ENCODE measurements at places on chromosomes 11 and 22. TPM values are rescaled to one million over a fixed set of nuclear protein-coding genes. Genes with fewer than 3 reads are reported as not detected.
A peak's percentile ranks its signal among the peaks of the same experiment; 100 is the strongest.

The FAM76B gene
- 14.5 TPM for total RNA-seq

The ZW10 gene
- 11.8 TPM for total RNA-seq

The CYP2D6 gene
- 3.9 TPM for total RNA-seq

DNA sequence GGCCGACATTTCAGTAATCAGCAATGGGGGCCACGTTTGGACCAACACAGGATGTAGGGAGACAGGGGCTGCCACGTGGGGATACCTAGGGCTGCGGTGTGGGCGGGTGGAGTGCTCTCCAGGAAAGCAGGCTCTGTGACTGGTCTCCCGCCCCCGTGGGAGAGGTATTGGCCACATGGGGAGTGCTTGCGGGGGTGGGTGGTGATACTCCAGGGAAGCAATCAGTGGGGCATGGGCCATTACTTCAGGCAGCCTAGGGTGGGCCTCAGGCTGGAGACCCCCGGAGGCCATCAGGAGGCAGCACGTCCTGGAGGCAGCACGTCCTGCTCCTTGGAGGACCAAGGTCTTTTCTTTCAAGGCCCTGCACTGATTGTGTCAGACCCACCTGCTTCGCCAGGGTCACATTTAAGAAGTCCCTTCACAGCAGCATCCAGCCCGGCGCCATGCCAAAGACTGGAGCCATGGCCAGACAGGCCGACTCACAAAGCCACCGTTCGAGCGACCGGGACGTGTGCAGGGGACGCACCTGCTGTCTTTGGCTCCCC is 3.0 kb upstream of the MUC2 start:
- DNase-seq = no peak

GRCh38 chr11:127226949-127227348 is 226.4 kb upstream of the KIRREL3 start:
- no peak for DNase-seq

DNA sequence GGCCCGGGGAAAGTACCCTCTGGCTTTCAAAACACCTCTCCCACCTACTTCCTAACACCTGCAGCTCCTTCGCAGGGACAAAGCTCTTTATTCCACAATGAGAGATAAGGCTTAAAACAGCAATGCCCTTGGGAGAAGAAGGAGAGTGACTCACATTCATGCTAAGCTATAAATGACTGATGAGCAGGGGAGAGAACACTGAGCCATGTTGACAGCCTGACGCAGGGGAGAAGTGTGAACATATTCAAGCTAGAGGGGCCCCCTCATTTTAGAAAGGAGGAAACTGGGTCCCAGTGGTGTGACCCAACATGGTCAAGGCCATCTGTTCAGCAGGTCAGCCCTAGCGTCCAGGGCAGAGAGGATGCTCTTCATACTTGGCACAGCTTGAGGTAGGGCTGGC is 171.8 kb downstream of the DSCAML1 start:
- no peak for DNase-seq

GRCh38 chr22:21657020-21657359 is 8.8 kb upstream of the PPIL2 start:
- no peak for DNase-seq

- DNase-seq = no peak
Measured at GRCh38 chr11:61752117-61752924, at the start of gene MYRF. Gene MYRF, plus strand, starts transcription at chr11:61752636. Its CDS starts 109 bp downstream, at chr11:61752745.

DNA sequence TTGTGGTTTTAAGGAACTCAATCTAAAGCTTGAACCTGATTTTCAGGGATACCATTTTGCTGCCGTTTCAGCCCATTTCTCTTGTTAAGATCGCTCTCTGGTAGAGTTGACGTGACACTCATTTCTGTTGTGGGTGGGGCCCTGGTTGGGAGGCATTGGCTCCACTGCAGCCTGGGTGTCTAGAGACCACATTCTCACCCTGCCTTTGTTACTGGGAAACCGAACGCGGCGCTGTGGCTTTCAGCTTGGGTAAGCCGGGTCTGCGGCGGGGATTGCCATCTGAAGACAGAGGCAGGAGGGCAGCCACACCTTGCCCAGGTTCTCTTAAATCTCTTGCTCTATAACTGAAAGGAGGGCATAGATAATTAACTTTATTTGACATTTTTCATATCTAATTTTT is 3.2 kb downstream of the EHF start:
- peak; percentile 81 for DNase-seq

GRCh38 chr22:21108379-21109115 is 62.8 kb downstream of the LRRC74B start:
- DNase-seq = no peak

DNA sequence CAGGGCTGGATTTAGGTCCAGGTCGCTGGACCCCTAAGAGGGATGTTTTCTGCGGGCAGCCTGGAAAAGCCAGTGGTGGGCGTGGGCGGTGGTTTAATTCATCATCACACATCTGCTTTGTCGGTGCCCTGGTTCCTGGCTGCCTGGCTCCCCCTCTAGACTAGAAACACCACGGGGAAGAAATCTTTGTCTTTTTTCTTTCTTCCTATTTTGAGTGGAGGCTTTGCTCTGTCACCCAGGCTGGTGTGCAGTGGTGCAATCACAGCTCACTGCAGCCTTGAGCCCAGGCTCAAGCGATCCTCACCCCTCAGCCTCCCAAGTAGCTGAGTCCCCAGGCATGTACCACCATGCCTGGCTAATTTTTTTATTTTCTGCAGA is 86.6 kb upstream of the LINC01488 start:
- DNase-seq = no peak

- DNase-seq = no peak
Measured at GRCh38 chr11:1055109-1055703, 18.7 kb upstream of the MUC6 start.

- no peak for DNase-seq
Measured at GRCh38 chr22:30733181-30733631, 38.5 kb downstream of the OSBP2 start.

DNA sequence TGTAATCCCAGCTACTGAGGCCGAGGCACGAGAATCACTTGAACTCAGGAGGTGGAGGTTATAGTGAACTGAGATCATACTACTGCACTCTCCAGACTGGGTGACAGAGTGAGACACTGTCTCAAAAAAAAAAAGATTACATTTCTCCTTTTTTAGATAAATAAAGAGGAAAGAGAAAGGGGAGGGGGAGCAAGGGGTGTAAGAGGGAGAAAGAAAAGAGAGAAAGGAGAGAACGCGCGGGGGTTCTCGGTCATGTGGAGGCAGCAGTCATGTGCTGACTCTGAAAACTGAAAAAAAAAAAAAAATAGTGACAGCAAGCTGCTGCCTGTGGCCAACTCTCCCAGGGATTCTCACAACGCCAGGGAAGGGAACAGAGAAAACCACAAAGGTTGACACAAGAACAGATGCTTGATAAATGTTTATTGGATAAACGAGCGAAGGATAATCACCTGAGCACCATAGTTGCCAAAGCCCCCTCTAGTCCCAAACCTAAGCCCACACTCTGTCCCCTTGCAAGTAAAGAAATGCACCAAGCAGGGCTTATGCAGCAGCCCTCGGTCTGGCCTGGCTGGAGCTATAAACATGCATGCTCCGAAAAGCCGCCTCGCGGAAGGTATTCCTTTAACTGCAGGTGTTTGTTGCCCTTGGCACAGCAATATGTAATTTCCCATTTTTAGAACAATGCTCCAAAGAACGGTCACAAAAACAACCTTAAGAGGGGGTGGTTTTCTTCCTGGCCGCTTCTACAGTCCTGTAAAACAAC is 14.5 kb downstream of the SCGB1A1 start:
- DNase-seq = peak; percentile 36

- DNase-seq = no peak
Measured at GRCh38 chr11:133930053-133930766, 26.6 kb downstream of the IGSF9B start.

DNA sequence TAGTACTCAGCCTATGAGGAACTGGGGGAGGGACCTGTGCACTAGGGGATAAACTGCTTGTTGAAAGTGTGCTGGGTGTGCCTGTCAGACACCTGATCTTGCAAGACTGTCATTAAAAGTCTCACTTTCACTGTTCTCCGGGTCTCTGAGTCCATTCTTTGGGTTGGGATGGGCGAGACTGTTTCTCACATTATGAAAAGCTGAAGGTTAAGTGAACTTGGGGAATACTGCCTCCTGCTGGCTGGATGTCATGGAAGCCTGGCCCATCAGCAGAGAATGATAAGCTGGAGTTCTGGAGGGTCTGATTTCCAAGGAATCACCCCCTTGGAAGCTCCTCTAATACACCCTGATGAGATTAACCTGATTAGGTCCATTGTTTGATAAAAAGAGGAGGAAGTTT is 9.0 kb upstream of the VPREB1 start:
- peak; percentile 41 for DNase-seq

GRCh38 chr11:65884716-65885092 is 3.6 kb downstream of the FIBP start:
- DNase-seq = peak; percentile 81

- DNase-seq = no peak
Measured at GRCh38 chr22:27382947-27383346, 418.6 kb downstream of the MN1 start.

- DNase-seq = peak; percentile 93
Measured at GRCh38 chr11:94525546-94526324, 13.5 kb downstream of the C11orf97 start.

DNA sequence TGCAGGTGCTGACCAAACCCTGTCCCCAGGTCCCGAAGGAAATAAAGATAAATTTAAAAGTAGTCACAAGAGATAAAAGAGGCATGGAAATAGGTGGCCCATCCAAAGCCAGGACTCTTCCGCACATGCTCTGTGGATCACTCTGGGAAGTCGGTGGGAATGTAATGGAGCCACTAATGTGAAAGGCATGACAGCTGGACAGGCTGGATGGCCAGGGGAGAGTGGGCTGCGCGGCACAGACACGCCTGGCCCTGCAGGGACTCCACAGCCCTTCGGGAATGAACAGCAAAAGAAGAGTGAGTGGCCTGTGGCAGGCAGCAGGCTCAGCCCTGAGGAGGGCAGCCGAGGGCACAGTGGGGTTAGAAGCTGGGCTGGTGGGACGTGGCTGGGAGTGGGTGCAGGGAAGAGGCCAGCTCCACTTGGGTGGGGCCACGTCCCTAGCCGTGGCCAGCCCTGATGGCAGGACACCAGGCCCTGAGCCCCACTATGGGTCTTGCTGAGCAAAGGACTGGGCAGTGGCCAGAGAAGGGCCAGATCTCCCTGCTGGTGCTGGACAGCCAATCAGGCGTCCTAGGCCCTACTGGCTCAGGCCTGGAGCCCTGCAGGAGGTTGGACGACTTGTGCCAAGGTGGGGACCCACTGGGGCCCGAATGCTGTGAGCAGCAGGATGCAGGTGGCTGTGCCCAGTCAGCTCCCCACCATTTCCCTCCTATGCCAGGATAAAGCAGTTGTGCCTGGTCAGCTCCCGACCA is 31.3 kb upstream of the GNB1L start:
- DNase-seq = no peak

Measured in left colon (tissue), 2 donors.